ENCODE measurements at places on chromosomes 1 and 21.

GRCh38 chr21:17848228-17848627 lies 29.1 kb upstream of the C21orf91 start:
- peak; percentile 75 for DNase-seq

- DNase-seq = no peak
These were observed 30.0 kb downstream of the PPP2R5A start for GRCh38 chr1:212315184-212315583.

GRCh38 chr1:150464422-150464826 lies 22.8 kb upstream of the TARS2 start:
- no peak for DNase-seq

GRCh38 chr1:27116232-27116631 lies 38.7 kb downstream of the SLC9A1 start:
- no peak for DNase-seq

DNA sequence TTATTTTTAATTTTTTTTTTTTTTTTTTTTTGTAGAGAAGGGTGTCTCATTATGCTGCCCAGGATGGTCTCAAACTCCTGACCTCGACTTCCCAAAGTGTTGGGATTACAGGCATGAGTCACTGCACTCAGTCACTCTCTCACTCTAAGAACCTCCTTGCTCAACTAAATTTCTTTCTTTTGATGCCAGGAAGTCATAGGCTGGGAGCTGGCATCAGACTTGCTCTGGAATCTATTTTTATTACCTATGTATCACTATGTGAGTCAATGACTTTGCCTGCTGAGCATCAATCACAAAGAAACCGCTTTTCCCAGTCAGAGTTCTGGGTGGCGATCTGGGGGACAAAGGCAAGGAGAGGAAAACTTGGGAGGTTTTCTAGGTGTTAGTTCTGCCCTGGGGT lies 35.5 kb upstream of the PARP1 start:
- DNase-seq = peak; percentile 21

DNA sequence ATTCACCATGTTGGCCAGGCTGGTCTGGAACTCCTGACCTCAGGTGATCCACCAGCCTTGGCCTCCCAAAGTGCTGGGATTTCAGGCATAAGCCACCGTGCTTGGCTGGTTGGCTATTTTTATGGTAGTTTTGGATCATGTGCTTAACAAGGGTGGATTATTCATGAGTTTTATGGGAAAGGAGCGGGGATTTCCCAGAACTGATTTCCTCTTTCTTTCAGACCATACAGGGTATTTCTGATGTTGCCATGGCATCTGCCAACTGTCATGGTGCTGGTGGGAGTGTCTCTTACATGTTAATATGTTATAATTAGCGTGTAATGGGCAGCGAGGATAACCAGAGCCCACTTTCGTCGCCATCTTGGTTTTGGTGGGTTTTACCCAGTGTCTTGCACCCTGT lies 3.2 kb downstream of the TRPM2 start:
- DNase-seq = no peak

- DNase-seq = no peak
These were observed 25.8 kb upstream of the LAPTM5 start for GRCh38 chr1:30783256-30783915.

DNA sequence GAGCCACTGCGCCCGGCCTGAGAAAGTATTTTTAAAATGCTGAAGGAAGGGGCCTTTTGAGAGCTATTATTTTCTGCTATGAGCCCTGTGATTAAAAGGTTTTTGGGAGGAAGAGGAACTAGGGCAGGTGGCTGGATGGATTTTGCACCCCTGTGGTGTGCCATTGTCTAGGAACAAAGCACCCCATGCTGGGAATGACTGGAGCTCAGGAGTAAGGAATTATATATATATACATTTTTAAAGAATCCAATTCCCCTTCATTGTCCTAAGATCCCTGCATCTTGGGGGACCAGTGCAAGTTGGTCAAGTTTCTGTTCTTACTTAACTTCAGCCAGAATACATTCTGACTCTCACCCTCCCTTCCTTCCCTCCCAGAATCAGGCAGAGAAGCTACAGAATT lies 91.6 kb downstream of the ZNF648 start:
- DNase-seq = no peak

GRCh38 chr1:155760751-155761475 lies 72.0 kb downstream of the DAP3 start:
- DNase-seq = no peak

- no peak for DNase-seq
These were observed 135.0 kb downstream of the PTPN14 start for GRCh38 chr1:214416417-214416816.

- DNase-seq = no peak
These were observed 21.6 kb downstream of the KCND3 start for GRCh38 chr1:111967886-111968285.

DNA sequence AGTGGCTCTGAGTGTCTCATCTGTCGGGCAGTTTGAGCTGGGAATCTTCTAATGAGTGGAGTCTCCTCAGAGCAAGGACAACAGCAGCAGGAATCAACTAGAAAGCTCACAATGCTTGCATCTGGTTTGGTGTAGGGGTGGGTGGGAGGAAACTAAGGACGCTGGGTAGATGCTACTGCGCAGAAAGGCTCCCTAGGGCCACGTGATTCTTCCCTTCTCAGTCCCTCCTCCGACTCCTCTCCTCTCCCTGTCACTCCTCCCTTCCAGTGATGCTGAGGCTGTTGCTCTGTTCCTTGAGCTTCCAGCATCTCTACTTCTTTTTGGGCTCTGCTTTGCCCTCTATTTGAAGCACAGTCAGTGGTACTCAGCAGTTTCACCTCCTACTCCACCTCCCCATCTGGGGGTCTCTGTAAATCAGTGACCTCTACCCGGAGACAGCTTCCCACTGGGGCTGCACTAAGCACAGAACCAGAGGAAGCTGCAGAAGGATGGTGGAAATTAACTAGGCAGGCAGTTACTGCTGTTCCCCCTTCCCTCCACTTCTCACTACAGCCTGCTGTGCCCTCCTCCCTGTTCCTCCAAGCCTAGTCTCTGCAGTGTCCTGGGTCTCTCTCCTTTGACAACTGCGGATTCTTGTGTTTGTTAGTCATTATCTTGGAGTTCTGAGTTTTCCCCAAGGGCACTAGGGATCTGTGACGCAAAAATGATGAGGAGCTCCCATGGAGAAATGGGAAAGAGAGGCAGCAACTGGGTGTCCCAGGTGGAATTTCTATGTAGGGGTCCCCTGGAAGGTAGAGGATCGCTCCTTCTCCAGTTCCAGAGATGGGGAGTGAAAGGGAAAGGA lies 5.8 kb downstream of the LINGO4 start:
- no peak for DNase-seq

DNA sequence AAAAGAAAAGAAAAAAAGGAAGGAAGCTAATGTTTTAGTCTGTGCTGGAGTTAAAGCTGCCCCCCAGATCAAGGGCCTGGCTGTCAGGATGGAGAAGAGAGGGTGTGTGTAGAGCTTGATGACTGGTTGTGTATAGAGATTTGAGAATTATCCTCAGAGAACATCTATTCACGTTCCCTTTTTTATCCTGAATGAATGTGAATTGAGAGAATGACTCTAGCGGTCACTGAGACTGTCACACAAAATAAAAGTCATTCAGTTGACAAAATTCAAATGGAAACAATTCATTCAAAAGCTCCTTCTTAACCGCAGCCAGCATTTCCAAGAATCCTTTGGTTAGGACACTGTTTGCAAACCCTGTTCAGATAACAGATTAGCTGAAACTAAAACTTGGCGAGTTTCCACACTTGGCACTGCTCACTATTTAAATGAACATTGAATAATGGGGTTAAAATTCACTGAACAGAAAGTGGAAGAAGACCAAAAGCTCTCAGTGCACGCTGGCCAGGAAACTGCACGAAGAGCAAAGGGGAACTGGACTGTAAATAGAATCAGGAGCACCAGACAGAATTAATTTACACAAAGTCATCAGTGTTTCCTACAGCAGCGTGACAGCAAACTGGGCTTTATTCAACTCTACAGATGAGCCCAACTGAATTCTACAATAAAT lies 13.6 kb upstream of the FAM89A start:
- peak; percentile 18 for DNase-seq

GRCh38 chr1:58282623-58283387 lies 263.7 kb downstream of the OMA1 start:
- no peak for DNase-seq

Data from BJ (cell line).